ENCODE measurements at places on chromosomes 11 and 22.

DNA sequence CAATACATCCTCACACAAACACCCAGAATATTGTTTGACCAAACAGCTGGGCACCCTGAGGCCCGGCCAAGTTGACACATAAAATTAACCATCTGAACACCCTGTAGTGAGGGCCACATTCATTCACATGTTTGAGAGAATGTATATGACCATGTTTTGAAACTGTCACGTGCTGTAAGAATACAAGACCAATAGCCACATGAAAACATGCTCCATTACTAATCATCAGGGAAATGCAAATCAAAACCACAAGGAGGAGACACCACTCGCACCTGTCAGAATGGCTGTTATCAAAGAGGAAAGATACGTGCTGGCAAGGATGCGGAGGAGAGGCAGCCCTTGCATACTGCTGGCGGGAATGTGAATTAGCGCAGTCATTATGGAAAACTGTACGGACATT is 38.3 kb upstream of the IGSF9B start:
- DNase-seq: no peak

- DNase-seq: no peak
These were observed 9.4 kb upstream of the TRIM29 start for GRCh38 chr11:120147094-120147949.

- peak; percentile 64 for DNase-seq
These were observed 118.2 kb upstream of the CRYBB3 start for GRCh38 chr22:25081409-25081824.

DNA sequence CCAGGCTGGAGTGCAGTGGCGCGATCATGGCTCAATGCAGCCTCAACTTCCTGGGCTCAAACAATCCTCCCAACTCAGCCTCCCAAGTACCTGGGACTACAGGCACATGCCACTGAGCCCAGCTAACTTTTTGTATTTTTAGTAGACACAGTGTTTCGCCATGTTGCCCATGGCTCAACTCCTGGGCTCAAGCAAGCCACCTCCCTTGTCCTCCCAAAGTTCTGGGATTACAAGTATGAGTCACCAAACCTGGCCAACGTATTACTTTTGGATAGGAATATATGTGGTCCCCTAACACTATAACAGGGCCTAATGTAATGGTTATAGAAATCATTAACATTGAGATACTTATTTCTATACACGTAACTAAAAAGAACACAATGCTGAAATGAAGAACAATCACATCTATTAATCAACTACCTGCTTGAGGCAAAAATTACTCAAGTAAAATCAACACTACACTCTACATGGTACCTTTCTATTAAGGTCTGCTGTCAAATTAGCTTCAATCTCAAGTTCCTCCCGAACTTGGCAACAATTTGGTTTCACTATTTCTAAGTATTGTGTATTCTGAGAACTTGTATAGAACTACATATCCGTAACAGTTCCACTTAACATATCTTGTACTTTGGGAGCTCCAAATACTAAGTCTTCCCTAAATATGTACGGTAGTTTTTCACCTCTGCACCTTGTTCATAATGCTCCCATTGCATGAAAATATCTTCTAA is 124.9 kb downstream of the FCHSD2 start:
- no peak for DNase-seq

DNA sequence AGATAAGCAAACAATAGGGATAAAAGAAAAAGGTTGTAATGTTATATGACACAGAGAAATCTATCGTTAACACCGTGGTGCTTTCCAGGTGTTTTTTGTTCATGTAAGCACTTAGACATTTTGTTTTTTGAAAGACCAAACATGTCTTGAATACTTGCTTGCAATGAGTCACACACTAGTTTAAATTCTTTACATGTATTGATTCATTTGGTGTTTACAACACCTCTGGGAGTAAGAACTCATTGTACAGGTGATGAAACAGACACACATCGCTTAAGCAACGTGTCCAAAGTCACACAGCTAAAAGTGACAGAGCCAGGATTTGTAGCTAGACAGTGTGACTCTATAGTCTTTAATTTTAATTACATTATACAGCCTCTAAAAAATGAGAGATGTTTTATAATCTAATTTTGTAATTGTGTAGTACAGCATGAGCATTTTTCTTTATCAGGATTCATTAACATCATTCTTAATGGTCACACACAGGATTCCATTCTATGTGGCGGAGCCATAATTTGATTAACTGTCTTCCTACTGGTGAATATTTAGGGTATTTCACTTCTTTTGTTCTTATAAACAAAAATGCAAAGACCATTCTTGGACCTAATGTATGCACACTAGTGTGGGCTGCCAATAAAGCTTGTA is 148.8 kb downstream of the DBX1 start:
- no peak for DNase-seq

DNA sequence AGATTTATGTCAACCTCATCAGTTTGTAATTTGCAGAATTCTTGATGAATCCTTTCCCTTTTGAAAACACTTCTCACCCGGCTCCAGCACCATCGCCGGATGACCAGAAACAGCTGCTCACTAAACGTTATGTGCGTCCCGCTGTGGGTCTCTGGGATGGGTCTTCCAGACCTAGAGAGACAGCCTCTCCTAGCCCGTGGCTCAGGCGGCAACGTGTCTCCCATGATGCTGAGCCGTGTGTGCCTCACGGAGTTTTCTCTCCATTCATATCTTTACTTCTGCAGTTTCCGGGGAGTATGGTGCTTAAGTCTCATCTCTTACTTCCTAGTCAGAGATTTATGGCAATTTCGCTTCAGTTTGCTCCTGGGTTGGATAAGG is 25.0 kb upstream of the ACR start:
- no peak for DNase-seq

- DNase-seq: no peak
These were observed 11.9 kb upstream of the PPFIBP2 start for GRCh38 chr11:7501894-7502293.
